ENCODE measurements at places on chromosomes 7 and 10.
A peak's percentile ranks its signal among the peaks of the same experiment; 100 is the strongest.

GRCh38 chr7:135167365-135167917 is 3.1 kb downstream of the CYREN start:
- DNase-seq, result peak; percentile 8

DNA sequence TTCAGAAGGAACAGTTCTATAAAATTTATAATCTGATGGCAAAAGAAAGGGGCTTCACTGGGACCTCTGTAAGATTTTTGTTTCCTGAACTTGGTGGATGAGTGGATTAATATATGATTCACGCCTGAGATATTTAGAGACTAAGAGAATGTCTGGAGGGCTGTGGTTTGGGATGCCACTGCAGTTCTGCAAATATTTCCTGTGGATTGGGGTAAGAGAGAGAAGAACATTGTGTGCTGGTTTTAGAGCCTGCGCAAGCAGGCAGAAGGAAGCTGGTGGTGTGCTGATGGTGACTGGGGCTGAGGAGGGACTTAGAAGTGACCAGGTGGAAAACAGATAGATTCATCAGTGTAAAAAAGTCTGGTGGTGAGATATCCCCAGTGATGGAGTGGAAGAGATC is 87.0 kb downstream of the SUGCT start:
- DNase-seq, result no peak

GRCh38 chr7:32108651-32109050 is 38.4 kb upstream of the PDE1C start:
- no peak for DNase-seq

DNA sequence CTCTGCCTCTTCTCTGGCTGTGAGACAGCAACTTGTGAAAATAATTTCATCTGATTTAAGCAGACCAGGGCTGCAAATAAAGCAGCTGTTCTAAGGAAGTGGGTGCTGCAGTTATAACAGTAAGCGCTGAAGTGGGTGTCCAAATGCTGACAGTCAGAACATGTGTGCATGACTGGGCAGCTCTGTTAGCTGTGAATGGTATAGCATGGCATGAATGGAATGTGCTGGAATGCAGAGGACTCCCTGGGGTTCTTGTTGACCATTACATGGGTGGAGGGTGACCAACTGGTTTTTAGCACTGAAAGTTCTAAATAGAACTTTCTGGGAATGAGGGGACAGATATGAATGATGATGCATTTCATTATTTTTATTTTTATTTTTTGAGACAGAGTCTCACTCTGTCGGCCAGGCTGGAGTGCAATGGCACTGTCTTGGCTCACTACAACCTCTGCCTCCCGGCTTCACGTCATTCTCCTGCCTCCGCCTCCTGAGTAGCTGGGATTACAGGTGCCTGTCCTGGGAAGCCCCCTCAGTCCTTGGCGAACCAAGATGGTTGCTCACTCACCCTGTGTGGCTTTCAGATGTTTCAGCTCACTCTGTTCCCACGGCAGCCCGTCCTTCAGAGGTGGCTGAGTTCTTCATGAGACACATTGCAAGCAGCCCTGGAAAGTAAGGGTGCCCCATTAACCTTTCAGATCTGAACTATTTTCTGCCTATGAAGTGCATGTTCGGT is 319.8 kb upstream of the PHYHIPL start:
- no peak for DNase-seq

GRCh38 chr7:99447943-99448342 is 9.2 kb downstream of the CPSF4 start:
- DNase-seq, result no peak

GRCh38 chr10:30505543-30506298 is 71.7 kb downstream of the MAP3K8 start:
- DNase-seq, result no peak

GRCh38 chr7:133822868-133823552 is 304.1 kb upstream of the LRGUK start:
- no peak for DNase-seq

GRCh38 chr7:2049782-2050510 is 182.8 kb downstream of the MAD1L1 start:
- DNase-seq, result no peak

All from GM13977 (cell line).